ENCODE measurements at places on chromosomes 2 and 18.

GRCh38 chr2:196263181-196263747 lies 91.9 kb upstream of the STK17B start:
- DNase-seq: no peak

GRCh38 chr18:76567835-76568445 lies 72.9 kb upstream of the ZNF516 start:
- no peak for DNase-seq

GRCh38 chr2:187470698-187471097 lies 22.6 kb upstream of the CALCRL start:
- no peak for DNase-seq

GRCh38 chr2:178268435-178268834 lies 74.1 kb downstream of the OSBPL6 start:
- no peak for DNase-seq

DNA sequence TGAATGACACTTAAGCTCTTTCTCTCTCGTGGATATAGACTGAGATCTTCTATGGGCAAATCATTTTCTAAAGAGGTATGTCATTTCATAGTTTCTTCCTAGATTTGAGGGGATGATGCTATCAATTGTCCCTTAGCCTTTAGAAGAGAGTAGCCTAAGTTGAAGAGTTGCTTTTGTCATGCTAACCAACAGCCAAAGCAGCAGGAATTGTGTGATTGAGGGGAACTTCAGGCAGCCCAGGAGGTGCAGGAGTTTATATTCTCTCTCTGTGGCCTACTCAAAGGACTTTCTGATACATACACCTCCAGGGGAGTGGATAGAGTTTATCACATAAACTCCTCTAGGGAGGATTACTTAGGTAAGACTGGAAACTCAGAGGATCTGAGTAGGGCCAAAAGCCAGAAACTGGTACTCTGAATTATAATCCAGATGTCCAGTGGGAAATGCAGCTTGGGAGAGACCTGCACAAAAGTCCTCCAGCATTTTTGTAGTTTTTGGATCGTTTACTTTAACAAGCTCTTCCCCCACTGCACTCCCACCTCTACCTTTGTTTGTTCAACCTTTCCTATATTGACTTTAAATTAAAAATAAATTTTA lies 150.7 kb upstream of the CCDC68 start:
- DNase-seq: no peak

- no peak for DNase-seq
Observed at GRCh38 chr2:85736456-85737355, 17.1 kb upstream of the ATOH8 start.

DNA sequence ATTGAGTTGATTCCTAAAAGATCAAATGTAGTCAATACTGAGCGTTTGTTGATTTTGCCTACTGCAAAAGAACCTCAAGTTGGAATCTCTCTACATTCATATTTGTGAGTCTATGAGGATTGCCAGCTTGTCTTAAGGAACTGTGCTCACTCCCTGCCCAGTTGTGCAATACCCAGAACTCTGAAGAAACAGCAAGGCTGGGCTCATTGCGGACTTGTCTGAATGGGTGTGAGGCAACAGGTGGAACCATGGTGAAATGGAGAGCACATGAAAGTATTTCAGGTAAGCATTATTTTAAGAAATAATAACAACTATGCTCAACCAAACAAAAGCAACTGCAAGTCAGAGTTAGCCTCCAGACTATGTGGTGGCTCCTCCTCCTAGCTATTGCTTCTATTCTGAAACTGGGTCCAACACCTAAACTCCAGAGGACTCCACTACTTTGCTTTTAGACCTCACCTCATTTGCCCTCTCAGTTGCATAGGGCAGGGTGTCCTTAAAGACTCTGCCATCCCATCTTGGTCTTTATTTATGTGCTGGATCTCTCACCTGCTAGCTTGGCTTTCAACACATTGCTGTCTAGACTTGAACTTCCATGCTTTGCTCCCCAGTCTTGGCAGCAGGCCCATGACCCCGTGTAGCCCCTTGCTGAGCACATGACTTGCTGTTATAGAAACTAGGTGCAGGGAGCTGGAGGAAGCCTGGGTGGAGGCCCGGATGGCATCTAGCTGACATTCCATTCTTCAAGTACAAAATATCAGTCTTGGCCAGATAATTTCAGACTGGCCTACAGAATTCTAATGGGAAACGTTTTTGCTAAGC lies 94.8 kb upstream of the ARL5A start:
- no peak for DNase-seq

- DNase-seq: no peak
Observed at GRCh38 chr2:158101384-158101926, at the start of gene UPP2. UPP2 (plus strand) TSS chr2:158101876; CDS start chr2:158102064, 188 bp downstream.

DNA sequence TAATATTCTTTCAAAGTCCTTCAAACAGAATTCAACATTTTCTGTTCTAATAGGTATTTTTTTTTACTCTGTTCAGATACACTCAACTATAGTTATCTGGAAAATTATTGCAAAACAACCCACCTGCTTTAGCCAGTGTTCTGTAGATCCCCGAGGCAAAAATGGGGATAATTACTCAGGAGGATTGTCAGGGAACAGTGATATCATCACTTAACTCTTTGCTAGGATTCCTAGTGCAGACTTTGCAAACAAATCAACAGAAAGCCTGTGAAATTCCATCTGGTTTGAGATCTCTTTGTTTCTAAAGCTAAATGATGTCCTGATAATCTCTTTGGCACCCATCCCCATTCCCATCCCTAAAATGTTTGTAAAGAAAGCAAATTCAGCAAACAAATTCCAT lies 413.6 kb upstream of the MEIS1 start:
- DNase-seq: no peak

DNA sequence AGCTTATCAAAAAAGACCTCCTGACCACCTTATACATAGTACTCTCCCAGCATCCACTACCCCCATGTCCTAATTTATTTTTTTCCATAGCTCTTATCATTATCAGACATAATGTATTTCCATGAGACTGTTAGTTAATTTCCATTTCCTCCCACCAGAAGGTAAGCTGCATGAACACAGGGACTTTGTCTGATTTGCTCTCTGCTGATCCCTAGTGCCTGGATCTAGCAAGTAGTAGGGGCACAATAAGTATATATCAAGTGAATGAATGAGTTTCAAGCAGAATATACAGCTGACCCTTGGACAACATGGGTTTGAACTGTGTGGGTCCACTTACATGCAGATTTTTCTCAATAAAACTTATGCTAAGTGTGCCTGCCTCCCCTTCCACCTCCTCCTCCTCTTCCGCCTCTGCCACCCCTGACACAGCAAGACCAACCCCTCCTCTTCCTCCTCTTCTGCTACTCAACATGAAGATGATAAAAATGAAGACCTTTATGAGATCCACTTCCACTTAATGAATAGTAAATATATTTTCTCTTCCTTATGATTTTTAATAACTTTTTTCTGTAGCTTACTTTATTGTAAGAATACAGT lies 53.8 kb downstream of the CTAGE1 start:
- DNase-seq: no peak

DNA sequence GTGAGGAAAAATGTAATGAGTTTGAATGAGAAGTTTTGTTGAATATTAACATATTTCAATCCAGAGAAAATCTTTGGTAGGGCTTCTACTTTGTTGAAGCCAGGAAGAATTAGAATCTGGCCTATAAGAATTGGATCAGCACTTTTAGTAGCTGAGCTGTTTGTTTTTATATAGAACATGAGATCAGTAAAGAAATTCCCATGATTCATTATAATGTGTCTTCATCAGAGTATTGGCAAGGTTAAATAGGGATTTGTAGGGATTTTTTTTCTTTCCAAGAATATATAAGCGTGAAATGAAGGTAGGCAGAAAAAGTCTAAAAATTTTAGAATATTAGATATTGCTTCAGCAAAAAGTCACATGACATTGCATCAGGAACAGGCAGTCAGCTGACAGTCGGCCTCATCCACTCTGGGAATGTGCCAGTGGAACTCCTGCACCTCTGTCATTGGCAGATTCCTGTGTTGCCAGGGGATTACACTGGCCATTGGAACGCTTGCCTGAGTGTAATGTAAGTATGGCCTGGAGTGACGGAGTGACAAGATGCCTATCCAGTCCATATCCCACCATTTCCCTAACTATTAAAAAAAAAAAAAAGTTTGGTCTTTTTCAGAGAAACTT lies 60.6 kb downstream of the SERTAD2 start:
- no peak for DNase-seq

- no peak for DNase-seq
Observed at GRCh38 chr2:196758474-196759377, 40.8 kb downstream of the GTF3C3 start.

DNA sequence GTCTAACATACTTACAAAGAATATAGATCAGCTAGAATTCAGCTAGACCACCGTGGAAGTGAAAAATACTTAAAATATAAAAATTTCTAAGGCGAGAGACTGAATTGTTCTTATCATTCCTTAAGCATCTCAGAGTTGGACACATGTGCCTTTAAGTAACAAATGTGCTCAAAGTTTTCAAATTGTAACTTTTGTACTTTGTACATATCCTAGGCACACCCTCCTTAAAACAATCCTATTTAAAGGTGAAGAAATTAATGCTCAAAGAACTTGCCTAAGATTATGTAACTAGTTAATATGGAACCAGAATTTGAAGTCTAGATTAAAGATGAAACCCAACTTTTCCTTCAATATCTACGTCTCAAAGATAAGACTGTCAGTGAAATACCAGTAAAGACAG lies 74.1 kb downstream of the EML4 start:
- DNase-seq: no peak

Data from NCI-H1930 (cell line).